ENCODE measurements at places on chromosomes 16 and 17. TPM values are rescaled to one million over a fixed set of nuclear protein-coding genes. Genes with fewer than 3 reads are reported as not detected.

The TSNAXIP1 gene
- total RNA-seq: under 0.01 TPM

The PSME3IP1 gene
- total RNA-seq: 75.9 TPM

The ZP2 gene
- total RNA-seq: not detected

The SYT17 gene
- not detected for total RNA-seq

The SLC16A3 gene
- 439 TPM for total RNA-seq

The GPR139 gene
- total RNA-seq: not detected

The SNAI3 gene
- total RNA-seq: not detected

The USP6 gene
- 0.18 TPM for total RNA-seq
